ENCODE measurements at places on chromosomes 3 and 15.

GRCh38 chr3:99967796-99968195 is 146.5 kb downstream of the FILIP1L start:
- DNase-seq: peak; percentile 70

DNA sequence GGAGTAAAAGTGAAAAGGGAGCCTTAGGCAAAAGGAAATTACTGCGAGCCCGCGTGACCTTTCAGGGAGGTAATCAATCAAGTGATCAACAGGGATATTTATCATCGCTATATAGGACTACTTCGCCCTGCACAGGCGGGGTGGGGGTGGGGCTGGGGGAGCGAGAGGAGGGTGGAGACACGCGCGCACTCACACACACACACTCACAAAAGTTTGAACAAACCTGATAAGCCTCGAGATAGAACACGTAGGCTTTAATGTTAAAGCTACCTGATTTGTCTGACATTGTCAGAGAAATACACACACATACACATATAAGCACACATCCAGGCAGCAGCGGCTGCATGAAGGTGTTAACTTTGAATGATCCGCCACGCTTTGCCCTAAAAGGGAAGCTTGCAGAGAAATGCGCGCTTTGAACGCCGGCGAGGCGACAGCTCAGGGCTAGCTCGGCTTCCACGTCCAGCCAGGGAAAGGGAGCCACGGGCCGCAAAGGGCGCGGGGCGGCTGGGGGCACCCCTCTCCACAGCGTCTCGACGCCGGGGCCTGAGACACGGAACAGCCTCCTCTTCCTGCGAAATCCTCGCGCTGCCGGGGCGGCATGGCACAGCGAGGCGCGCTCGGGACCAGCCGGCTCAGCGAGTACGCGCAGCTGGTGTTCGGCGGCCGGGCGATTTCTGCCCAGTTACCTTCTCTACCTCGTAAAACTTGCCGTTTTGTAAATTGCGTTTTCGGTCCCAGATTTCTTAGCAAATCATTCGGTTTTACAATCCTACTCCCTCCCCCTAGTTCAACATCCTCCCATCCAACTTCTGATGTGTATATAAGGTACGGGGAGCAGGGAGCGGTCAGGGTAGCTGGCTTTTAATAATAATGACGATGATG is 4.8 kb upstream of the MECOM start:
- no peak for DNase-seq

DNA sequence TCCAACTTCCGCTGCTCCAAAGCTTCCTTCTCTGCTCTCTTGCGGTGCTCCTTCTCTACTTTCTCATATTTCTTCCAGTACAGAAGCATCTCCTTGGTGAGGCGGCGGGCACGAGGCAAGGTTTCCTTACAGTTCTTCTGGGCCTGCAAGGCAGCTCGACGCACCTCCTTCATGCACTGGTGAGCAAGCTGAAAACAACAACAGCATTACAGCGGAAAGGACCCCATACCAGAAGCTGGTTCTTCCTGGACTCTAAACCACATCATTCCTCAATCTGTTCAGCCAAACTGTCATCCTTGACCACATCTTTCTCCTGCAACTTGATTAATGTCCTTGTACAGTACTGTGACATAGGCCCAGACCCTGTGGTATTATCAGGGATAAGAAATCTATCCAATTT is 36.4 kb downstream of the INO80 start:
- no peak for DNase-seq

GRCh38 chr3:188659449-188660090 is 505.6 kb downstream of the LPP start:
- peak; percentile 19 for DNase-seq

GRCh38 chr15:78997981-78998499 is 53.2 kb upstream of the CTSH start:
- no peak for DNase-seq

DNA sequence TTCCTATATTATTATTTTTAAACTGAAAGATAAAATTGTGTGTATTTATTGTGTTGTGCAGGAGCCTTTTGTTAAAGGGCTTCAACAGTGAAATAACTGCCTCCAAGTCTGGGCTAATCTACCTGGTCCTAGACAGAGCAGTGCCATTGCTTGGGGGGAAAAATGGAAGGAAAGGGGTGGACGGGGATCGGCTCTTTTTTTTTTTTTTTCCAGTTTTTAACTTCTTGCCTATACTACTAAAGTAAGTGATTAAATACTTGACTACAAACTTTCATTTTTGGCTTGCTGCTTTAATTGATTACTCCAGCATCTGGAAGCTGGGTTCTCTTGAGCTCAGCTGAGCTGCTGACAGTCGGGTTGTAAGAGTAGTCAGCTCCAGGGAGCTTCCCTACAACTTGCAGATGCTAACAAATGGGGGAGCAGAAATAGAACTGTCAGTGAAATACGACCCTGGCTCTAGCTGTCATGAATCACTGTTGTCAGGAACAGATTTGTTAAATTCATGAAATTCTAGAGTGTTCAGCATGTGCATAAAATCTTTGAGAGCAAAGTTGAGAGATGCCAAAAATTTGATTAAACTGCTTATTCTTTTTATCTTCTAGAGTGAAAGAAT is 276.7 kb downstream of the ROBO1 start:
- DNase-seq: peak; percentile 1

DNA sequence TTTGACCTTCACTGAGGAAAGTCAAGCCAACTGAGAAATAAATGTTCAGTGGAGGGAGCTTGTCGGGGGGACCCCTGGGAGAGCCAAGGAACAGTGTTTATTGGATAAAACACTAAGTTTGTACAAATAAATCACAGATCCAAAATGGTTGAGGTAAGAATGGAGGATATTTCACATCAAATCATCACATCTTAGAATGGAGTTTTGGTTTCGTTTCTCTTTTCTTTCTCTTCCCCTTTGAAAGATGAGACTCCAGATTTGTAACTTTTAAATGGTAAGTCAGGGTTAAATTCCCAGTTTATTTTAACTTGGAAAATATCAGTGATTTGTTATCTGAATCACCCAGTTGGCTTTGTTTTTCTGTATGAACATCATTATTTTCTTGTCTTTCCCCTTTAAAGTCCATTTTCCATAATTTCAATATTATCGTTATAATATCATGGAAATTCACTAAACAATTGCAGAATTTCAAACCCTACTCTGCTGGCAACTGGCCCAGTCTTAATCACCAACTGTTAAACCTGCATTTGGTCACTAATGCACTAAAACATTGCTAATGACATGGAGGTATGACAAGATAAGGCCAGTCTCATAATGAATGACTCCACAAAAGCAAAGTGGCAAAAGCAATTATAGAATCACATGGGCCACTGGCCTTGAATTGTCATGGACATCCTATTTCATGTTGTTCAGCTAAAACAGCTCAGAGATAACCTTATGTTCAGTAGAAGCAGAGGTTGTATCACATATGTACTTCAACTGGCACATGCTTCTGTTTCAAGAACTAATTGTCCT is 295.1 kb downstream of the SHOX2 start:
- DNase-seq: no peak

DNA sequence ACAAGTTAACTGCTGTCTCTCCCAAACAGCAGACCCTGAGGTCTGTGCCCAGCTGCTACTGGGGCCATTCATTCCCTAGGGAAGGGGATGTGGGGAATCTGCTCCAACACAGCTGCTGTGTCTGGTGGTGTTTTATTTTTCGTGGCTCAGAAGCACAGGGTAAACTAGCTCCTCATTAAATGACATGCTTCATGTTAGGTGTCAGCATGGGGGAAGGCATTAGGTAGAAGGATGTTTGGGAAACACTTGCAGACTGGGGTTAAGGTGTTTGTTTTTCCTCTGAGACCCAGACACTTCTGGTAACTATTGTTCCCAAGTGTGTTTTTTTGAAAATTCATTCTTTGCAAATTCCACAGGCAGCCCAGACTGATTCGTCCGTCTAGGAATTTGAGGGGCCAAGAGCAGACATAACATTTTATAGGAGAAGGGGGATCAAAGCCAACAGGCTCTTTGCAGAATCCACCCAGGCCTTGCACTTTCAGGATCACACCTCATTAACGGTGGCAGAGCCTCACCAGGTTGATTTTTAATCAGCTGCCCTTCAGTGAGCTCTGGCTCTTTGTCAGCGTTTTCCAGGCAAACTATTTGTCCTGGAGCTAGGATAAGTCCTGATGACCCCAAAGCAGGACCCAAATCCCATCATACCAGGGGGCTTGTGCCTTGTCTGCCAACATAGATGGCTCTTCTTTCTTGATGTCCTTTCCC is 65.4 kb upstream of the ITGA11 start:
- DNase-seq: no peak

All from fibroblast of mammary gland (primary cell).